Liver (tissue), 10 donors: ENCODE measurements at places on chromosomes 12 and 14. TPM values are rescaled to one million over a fixed set of nuclear protein-coding genes. Genes with fewer than 3 reads are reported as not detected.
A peak's percentile ranks its signal among the peaks of the same experiment; 100 is the strongest.

Gene TTC6
- 2.0 TPM for total RNA-seq

- H3K4me1 ChIP-seq, result peaks cover 63% of the 10 kb centered on the region
- no peak overlapping the region for H3K4me3 ChIP-seq
- H3K27me3 ChIP-seq, result no peaks in the 10 kb centered on the region
These were observed 24.7 kb downstream of the SERPINA3 start for GRCh38 chr14:94636744-94637412.

GRCh38 chr12:47988073-47989022 is 15.9 kb downstream of the COL2A1 start:
- H3K4me3 ChIP-seq, result no peak overlapping the region
- no peak overlapping the region for H3K27ac ChIP-seq
- no peaks in the 10 kb centered on the region for H3K4me1 ChIP-seq
- no peak for DNase-seq
- no peaks in the 10 kb centered on the region for H3K27me3 ChIP-seq

- H3K4me3 ChIP-seq, result no peak overlapping the region
- DNase-seq, result no peak
- H3K27ac ChIP-seq, result peak overlapping the region; percentile 33
These were observed 29.7 kb downstream of the CLEC1A start for GRCh38 chr12:10069099-10069498.

- peaks cover 1% of the 10 kb centered on the region for H3K4me1 ChIP-seq
- no peaks in the 10 kb centered on the region for H3K27me3 ChIP-seq
- H3K27ac ChIP-seq, result no peak overlapping the region
- no peak overlapping the region for H3K4me3 ChIP-seq
These were observed 220.4 kb downstream of the NUBPL start for GRCh38 chr14:31781578-31781977.

DNA sequence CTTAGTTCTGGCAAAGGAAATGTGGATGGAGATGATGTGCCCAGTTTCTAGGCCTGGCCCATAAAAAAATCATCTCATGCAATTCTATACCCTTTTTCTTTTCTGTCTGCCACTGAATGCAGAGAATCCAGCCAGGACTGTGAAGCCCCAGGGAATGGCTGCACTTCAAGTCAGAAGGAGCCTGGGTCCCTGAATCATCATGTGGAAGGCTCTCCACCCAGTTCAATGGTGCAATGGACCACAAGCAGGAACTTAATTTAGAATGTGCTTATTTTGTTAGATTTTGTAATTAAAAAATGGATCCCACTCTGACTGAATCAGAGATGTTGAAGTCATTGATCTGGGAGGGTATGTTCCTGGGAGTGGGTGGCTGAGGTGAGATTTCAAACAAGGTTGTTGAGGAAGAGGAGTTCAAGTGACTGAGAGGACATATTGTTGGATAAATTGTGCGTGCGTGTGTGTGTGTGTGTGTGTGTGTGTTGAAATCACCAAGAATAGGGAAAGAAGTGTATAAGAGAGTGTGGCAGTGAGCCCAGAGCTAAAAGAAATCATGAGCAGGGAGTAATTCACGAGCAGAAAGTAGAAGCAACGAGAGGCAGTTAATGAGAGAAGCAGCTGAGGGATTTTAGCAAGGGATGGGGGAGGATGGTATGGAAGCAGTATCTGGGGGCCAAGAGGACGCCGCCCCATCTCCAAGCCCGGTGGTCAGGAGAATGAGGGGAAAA is 125.4 kb downstream of the TMX1 start:
- no peak for DNase-seq
- H3K27me3 ChIP-seq, result no peaks in the 10 kb centered on the region
- no peak overlapping the region for H3K27ac ChIP-seq
- no peaks in the 10 kb centered on the region for H3K36me3 ChIP-seq
- no peaks in the 10 kb centered on the region for H3K4me1 ChIP-seq
- no peak overlapping the region for H3K4me3 ChIP-seq

- peaks cover 6% of the 10 kb centered on the region for H3K36me3 ChIP-seq
- no peak for DNase-seq
- H3K4me1 ChIP-seq, result peaks cover 2% of the 10 kb centered on the region
- no peak overlapping the region for H3K4me3 ChIP-seq
These were observed 16.0 kb upstream of the NR2C1 start for GRCh38 chr12:95089462-95089861.

- H3K4me1 ChIP-seq, result peaks cover 7% of the 10 kb centered on the region
- H3K4me3 ChIP-seq, result no peak overlapping the region
- no peak overlapping the region for H3K27ac ChIP-seq
- peaks cover 2% of the 10 kb centered on the region for H3K36me3 ChIP-seq
- H3K27me3 ChIP-seq, result no peaks in the 10 kb centered on the region
- no peak for DNase-seq
These were observed 33.5 kb upstream of the BMAL2 start for GRCh38 chr12:27299102-27299501.

DNA sequence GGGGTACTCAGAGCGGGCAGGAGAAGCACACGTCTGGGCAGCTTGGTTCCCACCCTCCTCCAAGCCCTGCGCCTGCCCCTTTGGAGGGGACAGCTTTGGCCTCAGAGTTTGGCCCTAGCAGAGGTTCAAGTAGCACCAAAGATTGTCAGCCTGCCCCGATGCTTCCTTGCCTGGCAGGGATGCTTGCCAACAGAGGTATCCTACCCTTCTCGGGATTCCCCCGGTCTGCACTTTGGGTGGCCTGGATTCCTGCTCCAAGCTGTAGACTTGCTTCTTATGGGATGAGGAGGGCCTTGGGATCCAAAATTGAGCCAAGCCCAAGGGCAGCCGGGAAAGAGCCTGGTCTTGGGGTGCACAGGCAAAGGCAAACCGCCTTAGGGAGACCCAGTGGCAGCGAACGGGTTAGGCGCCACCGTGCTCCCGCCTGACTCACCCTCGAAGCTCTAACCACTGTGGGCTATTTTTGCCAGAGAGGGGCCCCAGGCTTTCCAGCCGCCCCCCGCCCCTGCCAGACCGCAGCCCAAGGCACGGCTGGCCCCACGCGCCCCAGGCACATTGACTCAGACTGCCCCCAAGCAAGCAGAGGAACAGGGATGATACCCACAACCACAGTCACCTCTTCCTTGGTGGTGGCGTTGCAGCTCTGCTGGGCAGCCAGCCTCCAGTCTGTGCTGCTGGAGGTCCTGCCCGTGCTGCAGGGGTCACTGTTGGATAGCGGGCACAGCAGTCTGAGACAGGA is 847 bp upstream of the WNT10B start:
- peaks cover 16% of the 10 kb centered on the region for H3K4me1 ChIP-seq
- no peak for DNase-seq
- no peak overlapping the region for H3K27ac ChIP-seq
- no peaks in the 10 kb centered on the region for H3K36me3 ChIP-seq
- H3K4me3 ChIP-seq, result no peak overlapping the region

GRCh38 chr14:74349757-74350156 is 1.5 kb downstream of the VRTN start:
- no peak overlapping the region for H3K27ac ChIP-seq
- no peak overlapping the region for H3K4me3 ChIP-seq
- H3K27me3 ChIP-seq, result no peaks in the 10 kb centered on the region
- no peak for DNase-seq
- no peaks in the 10 kb centered on the region for H3K4me1 ChIP-seq
- no peaks in the 10 kb centered on the region for H3K36me3 ChIP-seq

Gene GYS2
- 15.5 TPM for total RNA-seq

DNA sequence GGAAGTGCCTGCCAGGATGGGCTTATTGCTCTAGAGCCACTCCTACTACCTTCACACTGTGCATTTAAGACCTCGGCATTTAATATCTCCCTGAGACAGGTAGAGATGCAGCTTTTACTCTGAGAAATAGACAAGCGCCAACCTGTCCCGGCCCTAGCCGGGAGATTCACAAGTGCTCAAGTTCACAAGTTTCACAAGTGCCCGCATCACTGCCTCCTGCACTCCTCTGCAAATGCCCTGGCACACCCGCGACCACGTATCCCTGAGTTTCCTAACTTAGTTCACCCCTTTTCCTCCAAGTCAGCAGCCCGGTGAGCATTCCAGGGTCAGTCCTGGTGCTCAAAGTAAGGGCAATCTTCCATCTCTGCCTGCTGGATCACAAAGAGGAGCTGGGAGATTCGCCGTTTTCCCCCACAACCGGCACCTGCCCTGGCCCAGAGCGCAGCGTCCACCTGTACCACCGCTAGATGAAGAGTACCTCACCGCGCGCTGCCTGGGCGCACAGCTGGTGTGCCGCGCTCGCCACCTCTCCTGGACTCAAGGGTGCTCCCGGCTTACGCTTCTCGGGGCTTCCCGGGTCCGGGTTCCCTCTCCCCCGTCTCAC is 5.0 kb upstream of the SLC38A4 start:
- peak overlapping the region; percentile 85 for H3K27ac ChIP-seq
- H3K4me1 ChIP-seq, result peaks cover 1% of the 10 kb centered on the region
- DNase-seq, result no peak
- peak overlapping the region; percentile 85 for H3K4me3 ChIP-seq
- H3K27me3 ChIP-seq, result no peaks in the 10 kb centered on the region

GRCh38 chr14:64292197-64292596 is 2.0 kb downstream of the ESR2 start:
- H3K4me3 ChIP-seq, result no peak overlapping the region
- peaks cover 5% of the 10 kb centered on the region for H3K27me3 ChIP-seq
- DNase-seq, result no peak

Gene FGF23
- total RNA-seq, result 0.47 TPM

DNA sequence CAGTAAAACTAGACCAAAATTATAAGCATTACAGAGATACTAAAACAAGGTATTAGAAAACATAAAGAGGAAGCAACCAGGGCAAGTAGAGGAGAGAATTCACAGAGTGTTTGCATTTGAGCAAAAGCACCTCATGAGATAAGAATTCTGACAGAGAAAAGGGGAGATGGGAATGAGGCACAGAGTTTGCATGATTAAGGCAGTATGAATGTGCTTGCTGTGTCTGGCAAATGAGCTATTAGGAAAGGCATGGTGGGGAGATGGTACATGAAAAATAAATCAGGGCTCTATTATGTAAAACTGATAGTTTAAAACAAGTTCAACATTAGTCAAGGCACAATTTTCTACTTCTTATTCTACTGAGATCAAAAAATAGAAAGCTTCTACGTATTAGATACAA is 23.1 kb downstream of the GARIN6 start:
- no peaks in the 10 kb centered on the region for H3K4me1 ChIP-seq
- no peak overlapping the region for H3K4me3 ChIP-seq
- no peaks in the 10 kb centered on the region for H3K36me3 ChIP-seq
- H3K27me3 ChIP-seq, result no peaks in the 10 kb centered on the region

Gene CD9
- total RNA-seq, result 18.7 TPM

Gene CLEC4E
- total RNA-seq, result 0.05 TPM

DNA sequence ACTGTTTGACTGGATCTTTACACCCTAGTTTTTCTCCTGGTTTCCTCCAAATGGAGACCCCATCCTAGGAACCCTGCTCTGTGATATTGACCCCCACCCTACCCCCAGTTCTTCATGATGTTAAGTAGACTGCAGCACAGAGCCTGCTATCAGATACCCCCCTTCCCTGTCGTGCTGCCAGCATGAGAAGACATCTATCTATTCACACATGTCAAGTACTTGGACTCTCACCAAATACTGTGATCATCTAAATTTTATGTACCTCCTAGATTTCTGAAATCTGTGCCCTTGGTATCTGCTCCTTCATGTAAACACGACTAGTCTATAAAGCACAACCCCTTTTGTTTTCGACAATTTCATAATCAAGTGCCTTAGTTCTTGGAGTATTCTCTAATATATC is 38.9 kb downstream of the FERMT2 start:
- no peak overlapping the region for H3K4me3 ChIP-seq
- no peaks in the 10 kb centered on the region for H3K36me3 ChIP-seq
- H3K27me3 ChIP-seq, result no peaks in the 10 kb centered on the region
- DNase-seq, result no peak
- peaks cover 33% of the 10 kb centered on the region for H3K4me1 ChIP-seq
- H3K27ac ChIP-seq, result peak overlapping the region; percentile 36

Gene TAS2R13
- total RNA-seq, result 6.2 TPM

DNA sequence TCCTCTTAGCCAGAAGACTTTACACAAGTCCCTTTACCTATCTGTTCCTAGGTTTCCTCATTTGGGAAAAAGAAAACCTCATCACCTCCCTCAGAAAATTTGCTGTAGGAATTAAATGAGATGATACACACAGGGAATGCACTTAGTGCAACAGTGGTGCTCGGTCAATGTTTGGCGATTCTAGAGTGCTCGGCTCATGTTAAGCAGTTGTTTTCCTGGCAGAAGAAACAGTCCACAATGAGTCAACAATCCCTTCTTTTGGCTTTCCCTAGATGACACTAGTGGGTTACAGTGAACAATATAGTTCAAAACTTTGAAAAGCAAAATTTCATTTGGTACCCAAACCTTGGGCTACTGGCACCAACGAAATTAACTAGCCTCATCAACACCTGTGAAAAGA is 3.9 kb upstream of the TMEM233 start:
- no peak overlapping the region for H3K4me3 ChIP-seq
- H3K27me3 ChIP-seq, result no peaks in the 10 kb centered on the region
- peaks cover 21% of the 10 kb centered on the region for H3K4me1 ChIP-seq
- H3K27ac ChIP-seq, result no peak overlapping the region
- H3K36me3 ChIP-seq, result no peaks in the 10 kb centered on the region

Gene TRIAP1
- 11.9 TPM for total RNA-seq

Gene GNB3
- under 0.01 TPM for total RNA-seq

Gene DTX1
- total RNA-seq, result 2.1 TPM

DNA sequence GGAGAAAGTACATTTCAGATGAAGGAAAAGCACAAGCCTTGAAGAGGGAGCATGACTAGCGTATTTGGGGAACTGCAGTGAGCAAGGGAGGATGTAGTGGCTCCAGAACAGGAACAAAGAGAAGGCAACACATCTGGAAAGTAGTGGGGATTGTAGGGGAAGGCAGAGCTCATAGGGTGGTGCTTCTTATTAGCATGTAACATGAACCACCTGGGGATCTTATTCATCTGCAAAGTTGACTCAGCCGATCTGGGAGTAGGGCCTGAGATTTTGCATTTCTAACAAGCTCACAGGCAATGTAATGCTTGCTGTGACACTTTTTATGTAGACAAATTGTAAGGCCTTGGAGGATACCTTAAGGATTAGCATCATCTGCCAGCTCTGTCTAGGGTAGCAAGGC is 447.3 kb downstream of the NELL2 start:
- H3K36me3 ChIP-seq, result no peaks in the 10 kb centered on the region
- H3K4me3 ChIP-seq, result no peak overlapping the region
- no peaks in the 10 kb centered on the region for H3K27me3 ChIP-seq
- H3K27ac ChIP-seq, result no peak overlapping the region

GRCh38 chr12:109153821-109154441 is 37.5 kb downstream of the ACACB start:
- no peaks in the 10 kb centered on the region for H3K27me3 ChIP-seq
- peak overlapping the region; percentile 60 for H3K27ac ChIP-seq

- no peak for DNase-seq
- peaks cover 34% of the 10 kb centered on the region for H3K4me1 ChIP-seq
- peak overlapping the region; percentile 55 for H3K4me3 ChIP-seq
- no peak overlapping the region for H3K27ac ChIP-seq
- H3K27me3 ChIP-seq, result no peaks in the 10 kb centered on the region
These were observed 1.1 kb downstream of the PAPLN start for GRCh38 chr14:73238424-73238852.

DNA sequence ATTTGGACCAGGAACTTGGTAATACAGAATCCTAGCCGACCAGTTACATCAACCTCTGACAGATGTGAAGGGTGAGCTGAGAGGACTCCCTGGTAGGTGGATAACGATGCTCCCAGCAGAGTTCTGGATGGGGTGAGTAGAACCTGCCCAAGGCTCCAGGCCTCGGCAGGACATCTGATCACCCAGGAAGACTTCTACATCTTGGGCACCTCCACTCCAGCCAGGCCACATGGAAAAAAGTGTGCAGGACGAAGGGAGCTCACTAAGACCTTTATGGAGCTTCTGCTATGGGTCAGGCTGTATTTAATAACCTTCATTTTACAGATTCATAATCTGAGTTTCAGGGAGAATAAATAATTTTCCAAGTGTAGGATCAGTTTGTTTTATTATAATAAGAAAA is 1028.7 kb downstream of the BCL11B start:
- peaks cover 4% of the 10 kb centered on the region for H3K27me3 ChIP-seq
- no peaks in the 10 kb centered on the region for H3K36me3 ChIP-seq
- no peak overlapping the region for H3K27ac ChIP-seq
- no peak overlapping the region for H3K4me3 ChIP-seq
- DNase-seq, result no peak
